ENCODE measurements at places on chromosomes 6 and 20.

GRCh38 chr20:31594558-31595379, 10.3 kb upstream of the ID1 start:
- DNase-seq: no peak

DNA sequence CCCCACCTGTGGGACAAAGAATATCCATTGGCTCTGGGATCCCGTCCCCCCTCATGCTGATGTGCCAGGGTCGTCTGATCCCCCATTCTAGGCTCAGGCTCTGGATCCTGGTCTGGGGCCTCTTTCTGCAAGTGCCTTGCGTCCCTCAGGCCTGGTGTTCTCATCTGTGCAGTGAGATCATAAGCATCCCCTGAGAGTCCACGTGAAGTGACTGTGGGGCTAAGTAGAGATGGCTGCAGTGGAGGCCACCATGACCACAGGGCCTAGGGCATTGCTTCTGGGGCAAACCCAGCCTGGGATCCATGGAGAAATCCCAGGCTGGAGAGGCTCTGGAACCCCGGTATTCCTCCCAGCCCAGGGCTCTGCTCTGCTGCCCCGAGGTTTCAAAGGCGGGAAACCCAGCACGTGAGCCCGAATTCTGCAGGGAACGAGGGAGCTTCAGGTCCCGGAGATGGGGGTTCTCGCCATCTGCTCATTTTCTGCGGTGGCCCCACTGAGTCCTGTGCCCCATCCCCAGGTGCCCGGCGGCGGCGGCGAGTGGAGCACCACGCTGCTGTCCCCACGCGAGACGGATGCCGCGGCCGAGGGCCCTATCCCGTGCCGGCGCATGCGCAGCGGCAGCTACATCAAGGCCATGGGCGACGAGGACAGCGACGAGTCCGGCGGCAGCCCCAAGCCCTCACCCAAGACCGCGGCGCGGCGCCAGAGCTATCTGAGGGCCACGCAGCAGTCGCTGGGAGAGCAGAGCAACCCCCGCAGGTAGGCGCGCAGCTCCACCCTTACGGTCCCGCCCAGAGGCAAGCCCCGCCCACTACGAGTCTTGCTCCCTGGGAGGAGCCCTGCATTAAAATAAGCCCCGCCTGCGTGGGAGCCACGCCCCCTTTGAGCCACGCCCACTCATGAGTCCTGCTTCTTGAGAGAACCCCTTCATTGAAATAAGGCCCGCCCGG, 105.5 kb upstream of the MYL9 start:
- peak; percentile 74 for DNase-seq

GRCh38 chr20:32201977-32202363, 5.6 kb downstream of the PLAGL2 start:
- no peak for DNase-seq

DNA sequence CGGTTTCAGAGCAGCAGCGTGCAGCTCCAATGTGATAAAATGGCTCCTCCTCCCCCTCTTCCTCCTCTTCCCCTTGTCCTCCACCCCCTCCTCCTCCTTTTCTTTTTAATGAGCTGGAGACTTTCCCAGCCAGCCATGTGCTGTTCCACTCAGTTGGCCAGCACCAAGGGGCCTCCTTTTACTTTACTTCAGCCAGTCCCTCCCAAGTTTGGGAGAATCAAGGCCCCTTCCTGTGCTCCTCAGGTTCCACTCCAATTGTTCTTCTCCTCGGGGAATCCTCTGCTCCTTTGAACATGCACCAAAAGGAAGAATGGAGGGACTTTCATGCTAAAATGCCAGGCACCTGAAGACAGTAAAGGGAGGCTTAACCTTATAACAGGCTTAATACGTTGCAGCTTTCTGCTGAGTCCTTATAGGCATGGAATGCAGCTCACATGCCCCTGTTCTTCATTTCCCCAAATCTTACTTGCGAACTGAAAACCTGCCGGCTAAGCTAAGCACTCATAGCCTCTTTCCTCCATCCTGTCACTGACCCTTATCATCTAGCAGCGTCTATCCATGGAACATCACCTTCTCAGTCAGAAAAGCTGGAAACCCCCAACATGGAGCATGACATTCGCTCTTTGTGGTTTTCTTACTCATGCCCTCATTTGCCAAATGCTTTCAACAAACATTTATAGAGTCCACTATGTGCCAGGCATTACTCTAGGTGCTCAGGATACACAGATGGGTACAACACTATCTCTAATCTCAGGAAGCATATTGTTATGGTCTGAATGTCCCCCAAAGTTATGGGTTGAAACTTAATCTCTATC, 170.6 kb downstream of the PHACTR1 start:
- no peak for DNase-seq

- no peak for DNase-seq
Measured at GRCh38 chr20:31751126-31751525, 12.0 kb downstream of the TPX2 start.

DNA sequence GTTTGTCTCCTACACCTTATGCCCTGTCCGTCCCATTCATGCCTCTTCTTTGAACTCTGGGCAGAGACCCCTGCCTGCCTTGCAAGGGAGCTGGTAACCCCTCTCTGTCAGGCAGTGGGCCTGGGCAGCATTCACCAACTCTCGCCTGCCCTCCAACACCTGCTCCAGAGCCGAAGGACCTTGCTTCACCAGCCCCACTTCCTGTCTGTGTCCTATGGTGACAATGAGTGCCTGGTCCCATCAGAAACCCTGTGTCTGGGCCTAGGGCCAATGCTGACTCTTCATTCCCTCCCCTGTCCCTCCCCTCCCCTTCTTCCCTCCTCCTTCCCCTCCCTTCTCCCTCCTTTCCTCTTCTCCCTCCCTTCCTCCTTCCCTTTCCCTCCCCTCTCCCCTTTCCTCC, 22.8 kb upstream of the PCMTD2 start:
- no peak for DNase-seq

DNA sequence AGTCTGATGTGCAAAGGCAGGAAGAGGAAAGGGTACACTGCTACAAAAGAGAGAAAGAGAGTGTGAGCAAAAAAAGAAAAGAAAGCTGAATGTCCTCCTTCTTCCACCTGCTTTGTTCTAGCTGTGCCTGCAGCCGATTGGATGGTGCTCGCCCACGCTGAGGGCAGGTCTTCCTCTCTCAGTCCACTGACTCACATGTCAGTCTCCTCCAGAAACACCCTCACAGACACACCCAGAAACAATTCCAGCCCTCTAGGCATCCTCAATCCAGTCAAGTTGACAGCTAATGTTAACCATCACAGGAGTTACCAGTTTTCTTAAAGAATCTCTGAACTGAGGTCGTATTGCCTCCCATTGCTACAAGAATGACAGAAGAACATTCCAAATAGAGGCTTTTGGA, 411.9 kb upstream of the SASH1 start:
- DNase-seq: no peak

DNA sequence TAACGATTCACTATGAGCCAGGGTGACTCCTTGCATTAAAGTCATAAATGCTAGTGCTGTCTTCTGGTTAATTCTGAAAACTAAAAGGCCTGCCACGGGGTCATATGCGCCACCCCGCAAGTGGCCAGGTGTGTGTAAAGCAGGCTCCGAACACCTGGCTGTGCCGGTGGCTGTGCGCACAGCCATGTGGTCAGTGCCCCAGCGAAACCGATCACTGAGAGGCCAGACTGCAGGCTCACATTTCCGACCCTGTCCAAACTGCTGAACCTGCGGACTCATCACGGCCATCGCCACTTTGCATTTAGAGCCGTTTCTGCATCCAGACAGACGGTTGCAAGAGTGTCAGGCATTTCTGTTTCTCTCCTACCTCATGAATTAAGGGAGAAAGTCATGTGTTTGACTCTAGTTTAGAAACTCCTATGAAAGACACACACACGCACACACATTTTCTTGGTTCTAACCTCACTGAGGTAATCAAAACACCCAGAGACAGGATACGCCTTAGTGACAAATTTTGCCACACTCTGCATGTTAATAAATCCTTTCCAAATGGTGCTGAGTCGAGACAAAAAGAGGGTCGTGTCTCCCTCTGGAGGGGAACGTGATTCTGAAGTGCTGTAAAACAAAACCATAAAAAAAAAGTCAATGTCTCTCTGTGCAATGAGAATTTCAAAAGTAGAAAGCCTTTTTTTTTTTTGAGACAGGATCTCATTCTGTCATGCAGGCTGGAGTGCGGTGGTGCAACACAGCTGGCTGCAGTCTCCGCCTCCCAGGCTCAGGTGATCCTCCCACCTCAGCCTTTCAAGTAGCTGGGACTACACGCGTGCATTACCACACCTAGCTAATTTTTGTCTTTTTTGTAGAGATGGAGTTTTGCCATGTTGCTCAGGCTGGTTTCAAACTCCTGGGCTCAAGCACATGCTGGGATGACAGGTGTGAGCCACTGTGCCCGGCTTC, 31.0 kb upstream of the TCFL5 start:
- no peak for DNase-seq

GRCh38 chr6:156427345-156427744, 349.8 kb upstream of the ARID1B start:
- no peak for DNase-seq

DNA sequence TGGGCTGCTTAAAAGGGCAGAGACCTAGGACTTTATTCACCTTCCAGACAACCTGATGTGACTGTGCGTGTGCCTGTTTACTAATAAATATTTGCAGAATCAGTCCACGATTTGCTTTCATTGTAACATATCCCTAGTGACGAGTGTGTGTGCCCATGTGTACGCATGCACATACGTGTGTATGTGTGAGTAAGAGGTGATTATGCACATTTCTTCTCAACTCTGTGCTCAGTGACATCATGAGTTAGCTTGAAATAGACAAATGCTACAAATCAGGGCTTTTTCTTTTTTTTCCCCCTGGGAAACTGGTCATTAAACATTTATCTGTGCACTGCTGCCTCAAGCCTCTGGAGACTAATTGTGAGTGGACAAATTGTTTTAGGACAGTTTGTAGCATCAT, 242.6 kb upstream of the SOX4 start:
- no peak for DNase-seq

Data from GM12865 (cell line).